CD4-positive, alpha-beta T cell (primary cell): ENCODE measurements at places on chromosomes 5 and 9.

DNA sequence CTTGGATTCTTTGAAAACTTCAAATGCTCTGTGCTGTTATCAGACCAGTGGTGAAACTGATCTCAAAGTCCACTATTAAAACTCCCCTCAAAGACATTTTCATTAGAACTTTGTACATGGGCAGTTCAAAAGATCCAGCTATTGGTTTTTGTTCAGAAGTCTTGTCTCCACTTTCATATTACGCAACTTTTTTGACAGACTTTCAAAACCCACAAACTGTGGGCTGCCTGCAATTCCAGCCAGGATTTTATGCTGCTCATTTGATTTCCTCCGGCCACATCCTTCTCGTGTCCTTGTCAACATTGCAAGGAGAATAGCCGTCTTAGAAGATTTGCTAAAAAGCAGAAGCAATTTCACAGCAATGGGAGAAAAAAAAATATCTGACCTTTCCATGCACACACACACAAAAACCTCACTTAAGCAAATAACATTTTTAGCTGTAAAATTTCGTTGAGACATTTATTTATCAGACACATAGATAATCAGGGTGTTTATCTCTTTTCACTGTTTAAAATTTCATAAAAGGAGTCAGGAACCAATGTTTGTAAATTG, 1990.5 kb downstream of the MAT2B start:
- DNase-seq = no peak

DNA sequence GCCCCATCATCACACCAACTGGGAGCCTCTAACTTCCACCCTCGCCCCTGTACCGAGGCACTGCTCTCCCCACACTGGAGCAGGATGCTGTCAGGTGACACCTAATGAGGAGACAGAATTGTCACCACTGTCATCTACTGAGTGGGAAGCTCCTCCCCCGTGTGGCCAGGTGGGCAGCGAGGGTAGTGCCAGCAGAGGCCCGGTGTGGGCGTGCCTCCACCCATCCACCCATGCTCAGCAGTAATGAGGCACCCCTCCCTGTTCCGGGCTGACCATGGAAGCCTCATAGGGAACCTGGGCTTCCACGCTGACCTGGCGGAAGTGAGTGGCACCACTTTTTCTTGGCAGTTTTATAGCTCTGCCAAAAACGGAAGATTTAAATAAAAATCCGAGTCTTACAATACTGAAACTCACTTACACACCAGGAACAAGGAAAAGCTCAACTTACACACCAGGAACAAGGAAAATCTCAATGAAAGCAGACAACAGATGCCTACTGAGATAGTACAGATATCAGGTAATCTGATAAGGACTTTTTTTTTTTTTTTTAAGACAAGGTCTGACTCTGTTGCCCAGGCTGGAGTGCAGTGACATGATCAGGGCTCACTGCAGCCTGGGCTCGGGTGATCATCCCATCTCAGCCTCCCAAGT, 30.6 kb upstream of the ASS1 start:
- no peak for DNase-seq

DNA sequence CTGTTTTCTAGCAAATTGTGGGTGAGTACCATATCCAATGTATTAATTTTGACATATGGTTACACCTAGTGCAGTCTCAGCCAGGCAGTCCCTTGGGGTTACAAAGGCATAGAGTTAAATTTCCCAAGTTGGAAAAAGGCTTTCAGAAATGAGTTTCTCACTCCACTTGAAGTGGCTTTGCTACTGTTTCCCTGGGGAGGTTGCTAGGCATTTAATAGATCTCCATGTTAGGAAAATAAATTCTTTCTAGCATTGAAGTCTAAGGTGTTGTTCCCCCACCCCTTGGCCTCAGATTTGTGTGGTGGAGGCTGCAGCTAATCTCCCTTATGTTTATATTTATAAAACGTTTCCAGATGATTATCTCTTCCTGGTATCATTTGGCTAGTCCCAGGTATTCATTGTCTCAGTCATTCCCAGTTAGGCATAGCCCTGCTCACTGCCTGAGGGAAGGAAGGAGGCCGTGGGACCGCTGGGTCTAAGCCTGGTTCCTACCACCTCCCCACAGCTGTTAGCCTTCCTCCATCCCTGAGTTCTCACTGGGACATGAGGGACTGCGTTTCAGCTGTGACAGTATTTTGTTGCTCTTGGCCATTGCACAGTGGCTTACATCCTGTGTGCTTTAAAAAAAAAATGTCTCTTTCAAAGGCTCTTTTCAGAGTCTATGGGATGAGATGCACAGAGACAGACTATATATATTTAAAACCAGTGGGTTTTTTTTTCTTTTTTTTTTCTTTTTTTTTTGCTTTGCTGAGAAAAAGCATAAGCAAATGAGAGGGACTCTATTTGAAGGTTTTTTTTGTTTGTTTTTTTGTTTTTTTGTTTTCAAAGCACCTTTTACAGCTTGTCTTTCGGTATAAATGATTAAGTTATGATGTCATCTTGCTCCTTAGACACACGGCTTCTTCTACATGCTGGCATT, 121.5 kb downstream of the MAST4 start:
- no peak for DNase-seq

GRCh38 chr9:136771907-136772415, 7.6 kb upstream of the LCN15 start:
- DNase-seq = no peak
